ENCODE measurements at places on chromosomes 1 and 21.
A peak's percentile ranks its signal among the peaks of the same experiment; 100 is the strongest.

- DNase-seq, result no peak
These were observed 12.6 kb upstream of the IER5 start for GRCh38 chr1:181075766-181076350.

DNA sequence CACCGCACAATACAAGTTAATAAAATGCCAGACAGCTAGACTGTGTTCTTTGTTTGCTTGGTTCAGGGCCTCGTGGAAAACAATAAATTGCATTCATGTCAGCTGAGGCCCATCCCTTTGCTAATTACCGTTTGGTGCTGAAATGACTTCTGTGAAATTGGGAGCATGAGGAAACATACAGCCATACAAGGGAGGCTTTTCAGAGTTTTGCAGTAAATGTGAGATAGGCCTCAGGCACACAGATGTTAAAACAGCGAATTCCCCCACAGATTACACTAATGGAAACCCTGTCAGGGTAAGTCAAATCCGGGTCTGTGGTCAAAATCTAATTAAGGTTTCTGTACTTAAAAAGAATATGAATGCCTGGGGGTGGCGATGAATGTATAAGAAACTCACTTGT is 173.5 kb upstream of the LMO4 start:
- peak; percentile 52 for DNase-seq

DNA sequence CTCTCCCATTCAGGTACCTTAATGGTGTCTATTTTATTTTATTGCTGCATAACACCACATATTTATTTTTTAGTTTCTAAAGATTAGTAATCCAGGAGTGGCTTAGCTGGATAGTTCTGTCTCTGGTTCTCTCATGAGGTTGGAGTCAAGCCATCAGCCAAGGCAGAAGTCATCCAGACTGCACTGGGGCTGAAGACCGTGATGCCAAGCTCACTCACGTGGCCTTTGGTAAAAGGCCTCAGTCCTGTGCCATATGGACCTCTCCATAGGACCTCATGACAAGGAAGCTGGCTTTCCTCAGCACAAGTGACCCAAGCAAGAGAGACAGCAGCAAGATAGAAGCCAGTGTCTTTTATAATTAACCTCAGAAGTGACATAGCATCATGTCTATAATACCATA is 23.0 kb upstream of the DDR2 start:
- no peak for DNase-seq

- no peak for DNase-seq
These were observed 3.4 kb downstream of the GBP5 start for GRCh38 chr1:89269277-89269676.

- DNase-seq, result no peak
These were observed 67.8 kb upstream of the SMYD2 start for GRCh38 chr1:214213136-214213535.

- DNase-seq, result no peak
These were observed 489.6 kb downstream of the TTLL7 start for GRCh38 chr1:83509301-83509781.

Measured in putamen (tissue), 1 donor.